NCI-H345 (cell line): ENCODE measurements at places on chromosomes 4 and X.

GRCh38 chr4:127304356-127304755 lies 328.4 kb upstream of the INTU start:
- DNase-seq, result no peak

GRCh38 chrX:126448681-126449080 lies 103.9 kb downstream of the DCAF12L1 start:
- no peak for DNase-seq

DNA sequence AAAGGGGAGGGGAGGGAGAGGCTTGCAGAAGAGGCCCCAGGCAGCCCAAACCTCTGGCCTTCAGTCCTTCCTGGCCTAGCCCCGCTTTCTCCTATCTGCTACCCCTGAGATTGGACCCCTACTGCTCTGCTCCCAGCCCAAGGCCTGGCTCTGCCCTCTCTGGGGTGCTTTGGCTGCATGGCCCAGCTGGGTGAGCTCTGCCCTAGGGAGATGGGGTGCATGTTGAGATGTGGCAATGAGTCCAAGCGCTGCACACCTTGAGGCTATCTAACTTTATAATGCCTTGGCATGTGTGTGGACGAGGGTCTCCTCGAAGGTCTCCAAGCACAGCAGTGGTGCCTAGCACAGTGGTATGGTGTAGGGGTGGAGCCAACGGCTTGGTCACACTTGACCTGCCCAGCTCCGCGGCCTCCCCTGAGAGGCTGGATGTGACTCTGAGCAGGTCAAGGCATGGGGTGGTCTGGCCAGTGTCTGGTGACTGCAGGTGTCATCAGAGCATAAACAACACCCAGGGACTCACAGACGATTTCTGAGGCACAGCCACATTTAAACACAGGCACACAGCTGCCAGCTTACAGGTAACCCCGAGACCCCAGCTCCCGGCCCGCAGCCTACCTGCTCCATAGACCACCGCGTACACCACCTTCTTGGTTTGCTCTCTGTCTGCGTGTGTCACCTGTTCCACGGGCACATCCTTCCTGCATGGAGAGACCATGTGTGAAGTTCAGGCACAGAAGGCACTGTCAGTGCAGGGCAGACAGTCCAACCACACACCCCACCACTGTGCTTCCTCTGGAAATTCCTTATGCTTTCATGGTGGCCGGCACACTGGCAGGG lies 36.3 kb downstream of the NAT8L start:
- no peak for DNase-seq

GRCh38 chrX:137313627-137314026 lies 252.3 kb upstream of the ZIC3 start:
- no peak for DNase-seq

- no peak for DNase-seq
Measured at GRCh38 chr4:94135701-94136100, 72.0 kb upstream of the SMARCAD1 start.

DNA sequence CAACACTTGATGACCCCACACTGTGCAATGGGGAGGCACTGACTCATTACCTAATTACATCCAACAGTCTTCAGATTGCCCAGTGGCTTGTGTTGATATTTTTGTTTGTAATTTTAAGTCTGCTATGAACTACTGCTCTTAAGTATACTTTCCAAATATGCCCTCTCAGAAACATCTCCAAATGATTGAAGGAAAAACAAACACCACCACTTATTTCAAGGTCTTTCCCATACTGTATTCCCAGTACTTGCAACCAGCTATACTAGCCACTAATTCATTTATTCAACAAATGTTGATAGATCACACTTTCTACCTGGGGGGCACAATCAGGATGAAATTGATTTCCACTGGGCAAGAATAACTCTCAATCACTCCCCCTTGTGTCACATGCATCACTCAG lies 302.2 kb upstream of the CPEB2 start:
- DNase-seq, result no peak

DNA sequence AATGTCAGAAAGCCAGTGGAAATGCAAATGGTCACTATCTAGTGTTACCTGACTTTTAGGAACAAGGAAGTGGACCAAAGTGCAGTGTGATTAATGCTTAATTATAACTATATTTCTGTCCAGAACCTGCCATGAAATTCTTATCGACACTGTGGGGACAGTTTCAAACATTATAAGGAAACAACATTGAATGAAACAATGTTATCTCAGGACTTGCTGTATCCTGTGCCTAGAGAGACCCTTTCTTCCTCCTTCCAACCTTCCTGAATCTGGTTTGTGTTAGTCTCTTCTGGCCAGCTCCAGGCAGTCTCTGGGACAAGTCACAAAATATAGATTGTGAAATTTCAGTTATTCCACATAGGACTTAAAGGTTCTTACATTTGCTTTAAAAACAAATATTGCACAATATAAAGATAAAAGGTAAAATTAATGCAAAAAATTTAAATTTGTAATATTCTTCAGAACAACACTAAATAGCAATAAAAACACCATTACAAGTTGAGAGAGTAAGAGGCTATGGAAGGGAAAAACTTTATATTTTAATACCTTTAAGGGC lies 203.4 kb downstream of the ZNF674 start:
- DNase-seq, result no peak

DNA sequence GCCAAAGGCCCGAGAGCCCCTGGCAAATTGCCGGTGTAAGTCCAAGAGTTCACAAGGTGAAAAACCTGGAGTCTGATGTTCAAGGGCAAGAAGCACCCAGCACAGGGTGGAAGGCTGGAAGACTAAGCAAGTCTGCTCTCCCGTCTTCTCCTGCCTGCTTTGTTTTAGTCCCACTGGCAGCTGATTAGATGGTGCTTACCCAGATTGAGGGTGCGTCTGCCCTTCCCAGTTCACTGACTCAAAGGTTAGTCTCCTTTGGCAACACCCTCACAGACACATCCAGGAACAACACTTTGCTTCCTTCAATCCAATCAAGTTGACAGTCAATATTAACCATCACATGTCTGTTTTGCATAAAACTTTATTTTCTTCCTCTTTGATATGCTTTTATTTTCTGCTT lies 157.4 kb downstream of the HS3ST1 start:
- DNase-seq, result no peak

DNA sequence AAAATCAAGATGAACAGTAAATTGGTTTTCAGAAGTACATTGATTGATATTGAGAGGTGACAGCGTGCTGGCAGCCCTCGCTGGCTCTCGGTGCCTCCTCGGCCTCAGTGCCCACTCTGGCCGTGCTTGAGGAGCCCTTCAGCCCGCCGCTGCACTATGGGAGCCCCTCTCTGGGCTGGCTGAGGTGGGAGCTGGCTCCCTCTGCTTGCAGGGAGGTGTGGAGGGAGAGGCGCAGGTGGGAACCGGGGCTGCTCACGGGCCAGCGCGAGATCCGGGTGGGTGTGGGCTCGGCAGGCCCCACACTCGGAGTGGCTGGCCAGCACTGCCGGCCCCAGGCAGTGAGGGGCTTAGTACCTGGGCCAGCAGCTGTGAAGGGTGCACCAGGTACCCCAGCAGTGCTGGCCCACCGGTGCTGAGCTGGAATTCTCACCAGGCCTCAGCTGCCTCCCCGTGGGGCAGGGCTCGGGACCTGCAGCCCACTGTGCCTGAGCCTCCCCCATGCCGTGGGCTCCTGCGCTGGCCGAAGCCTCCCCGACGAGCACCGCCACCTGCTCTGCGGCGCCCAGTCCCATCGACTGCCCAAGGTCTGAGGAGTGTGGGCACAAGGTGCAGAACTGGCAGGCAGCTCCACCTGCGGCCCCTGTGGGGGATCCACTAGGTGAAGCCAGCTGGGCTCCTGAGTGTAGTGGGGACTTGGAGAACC lies 25.2 kb downstream of the RAP2C start:
- no peak for DNase-seq

- no peak for DNase-seq
Measured at GRCh38 chrX:42366181-42366580, 411.8 kb downstream of the PPP1R2C start.

GRCh38 chr4:7785017-7785416 lies 154.6 kb downstream of the AFAP1 start:
- DNase-seq, result no peak

DNA sequence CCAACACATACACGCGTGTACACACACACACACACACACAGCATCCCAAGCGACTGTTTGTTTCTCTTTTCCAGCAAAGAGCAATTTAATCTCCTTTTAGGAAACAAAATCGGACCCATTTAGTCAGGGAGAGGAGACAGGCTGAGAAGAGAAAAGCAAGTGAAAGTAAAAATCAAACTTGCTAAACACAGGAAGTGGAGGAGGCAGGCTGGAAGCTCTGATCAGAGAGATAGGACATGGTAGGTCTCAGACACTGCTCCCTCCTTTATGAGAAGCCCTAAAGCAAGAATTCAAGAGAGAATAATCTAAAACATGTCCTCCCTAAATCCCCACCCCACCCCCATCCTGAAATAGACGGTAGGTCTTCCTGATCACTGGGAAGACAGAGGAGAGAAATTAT lies 62.3 kb downstream of the GPC3 start:
- DNase-seq, result no peak
